ENCODE measurements at places on chromosomes 4 and X.

GRCh38 chrX:129682979-129683378 is 28.2 kb upstream of the APLN start:
- no peak for DNase-seq

DNA sequence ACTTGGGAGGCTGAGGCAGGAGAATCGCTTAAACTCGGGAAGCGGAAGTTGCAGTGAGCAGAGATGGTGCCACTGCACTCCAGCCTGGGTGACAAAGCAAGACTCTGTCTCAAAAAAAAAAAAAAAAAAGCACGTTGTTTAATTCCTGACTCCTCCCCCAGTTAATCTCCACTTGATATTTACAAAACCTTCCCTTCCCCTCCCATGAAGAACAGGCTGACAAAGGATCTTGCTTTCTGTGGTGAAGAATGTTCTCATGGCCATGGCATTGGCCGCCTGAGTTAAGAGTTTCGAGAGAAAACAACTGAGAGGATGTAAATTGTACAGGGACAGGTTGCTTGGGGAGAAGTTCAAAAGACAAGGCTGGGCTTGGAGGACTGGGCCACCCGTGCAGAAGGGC is 168.2 kb upstream of the BCOR start:
- no peak for DNase-seq

- DNase-seq, result peak; percentile 38
Observed at GRCh38 chr4:37717576-37717975, 31.4 kb upstream of the RELL1 start.

GRCh38 chrX:102832661-102833060 is 104.4 kb upstream of the RAB40AL start:
- peak; percentile 37 for DNase-seq

DNA sequence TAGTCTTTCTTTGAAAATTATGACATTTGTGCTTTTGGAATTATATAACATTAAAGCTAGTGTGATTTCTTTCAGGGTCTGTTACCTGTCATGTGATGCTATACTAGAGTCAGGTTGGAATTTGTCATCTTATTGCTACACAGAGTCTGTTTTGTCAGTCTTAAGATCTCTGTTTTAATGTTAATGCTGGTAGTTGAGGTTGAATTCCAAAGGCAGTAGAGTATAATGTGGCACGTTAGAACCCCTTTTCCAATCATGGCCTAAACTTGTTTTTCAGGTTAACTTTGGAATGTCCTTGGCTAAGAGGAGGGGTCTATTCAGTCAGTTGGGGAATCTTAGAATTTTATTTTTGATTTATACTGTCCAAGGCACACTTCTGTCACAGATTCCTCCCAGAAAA is 258.5 kb downstream of the PABPC4L start:
- DNase-seq, result no peak

GRCh38 chr4:100042711-100043110 is 92.6 kb upstream of the H2AZ1 start:
- no peak for DNase-seq

GRCh38 chr4:8280876-8281440 is 11.4 kb downstream of the HTRA3 start:
- DNase-seq, result no peak

- no peak for DNase-seq
Observed at GRCh38 chr4:86508436-86508835, 85.7 kb upstream of the PTPN13 start.

DNA sequence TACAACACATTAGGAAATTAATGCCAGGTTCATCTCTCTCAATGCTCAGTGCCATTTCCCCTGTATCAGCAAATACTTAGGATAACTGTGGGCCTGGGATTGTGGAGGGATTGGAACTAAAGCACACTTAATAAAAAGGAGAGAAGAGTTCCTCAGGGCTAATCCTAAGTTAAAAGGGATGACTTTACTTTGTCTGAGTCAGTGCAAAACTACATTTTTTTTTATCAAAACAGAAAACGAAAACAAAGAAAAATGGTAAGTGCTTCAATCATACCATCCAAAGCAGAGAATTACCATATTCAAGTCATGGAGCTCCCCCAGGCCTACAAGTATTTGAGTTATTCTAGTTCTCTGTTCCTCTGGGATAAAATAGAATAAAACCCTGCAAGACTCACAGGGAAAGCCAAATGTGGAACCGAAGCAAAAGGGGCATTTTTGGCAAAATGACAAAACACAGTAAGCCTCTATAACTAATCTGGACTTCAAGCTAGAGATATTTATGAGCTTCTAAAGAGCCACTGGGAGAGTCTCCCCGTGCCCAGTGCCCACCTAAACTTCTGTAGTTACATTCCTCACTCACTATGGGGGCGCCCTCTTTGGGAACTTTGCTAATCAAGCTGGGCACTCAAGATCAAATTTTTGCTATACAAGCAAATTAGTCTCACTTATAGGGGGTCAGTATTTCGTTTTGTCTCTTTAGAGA is 53.4 kb downstream of the PALLD start:
- no peak for DNase-seq

DNA sequence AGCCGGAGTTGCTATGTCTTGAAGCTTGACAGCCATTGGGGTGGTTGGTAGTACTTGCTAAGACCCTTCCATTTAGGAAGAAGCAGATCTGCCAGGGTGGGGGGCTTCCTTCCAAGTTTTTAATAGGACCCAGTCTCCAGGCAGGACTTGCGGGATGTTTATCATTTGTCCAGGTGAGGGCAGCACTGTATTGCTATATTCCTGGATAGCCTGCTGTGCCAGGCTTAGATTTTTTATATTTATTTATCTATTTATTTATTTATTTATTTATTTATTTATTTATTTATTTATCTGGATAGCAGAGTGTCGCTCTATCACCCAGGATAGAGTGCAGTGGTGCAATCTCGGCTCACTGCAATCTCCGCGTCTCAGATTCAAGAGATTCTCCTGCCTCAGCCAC is 87.4 kb upstream of the CT45A1 start:
- no peak for DNase-seq

- no peak for DNase-seq
Observed at GRCh38 chrX:129641941-129642340, 12.8 kb downstream of the APLN start.

Data from GM04503 (cell line).